ENCODE measurements at places on chromosomes 12 and 14.

DNA sequence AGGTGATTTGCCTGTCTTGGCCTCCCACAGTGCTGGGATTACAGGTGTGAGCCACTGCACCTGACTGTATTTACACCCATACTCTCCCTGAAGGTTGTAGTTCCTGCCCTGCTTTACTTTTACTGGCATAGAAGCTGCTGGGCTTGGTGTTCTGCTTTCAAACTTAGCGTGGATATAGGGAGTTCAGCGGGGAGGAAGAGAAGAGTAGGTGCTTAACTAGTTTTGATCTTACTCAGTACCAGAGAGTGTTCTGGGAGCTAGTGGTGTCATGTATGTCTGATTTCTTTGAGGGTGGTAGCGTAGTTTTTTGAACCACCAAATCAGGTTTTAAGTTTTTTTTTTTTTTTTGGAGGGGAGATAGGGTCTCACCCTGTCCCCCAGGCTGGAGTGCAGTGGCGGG, 13.8 kb downstream of the RCOR1 start:
- DNase-seq: no peak

- no peak for DNase-seq
Observed at GRCh38 chr14:105123981-105124765, 44.4 kb downstream of the JAG2 start.

DNA sequence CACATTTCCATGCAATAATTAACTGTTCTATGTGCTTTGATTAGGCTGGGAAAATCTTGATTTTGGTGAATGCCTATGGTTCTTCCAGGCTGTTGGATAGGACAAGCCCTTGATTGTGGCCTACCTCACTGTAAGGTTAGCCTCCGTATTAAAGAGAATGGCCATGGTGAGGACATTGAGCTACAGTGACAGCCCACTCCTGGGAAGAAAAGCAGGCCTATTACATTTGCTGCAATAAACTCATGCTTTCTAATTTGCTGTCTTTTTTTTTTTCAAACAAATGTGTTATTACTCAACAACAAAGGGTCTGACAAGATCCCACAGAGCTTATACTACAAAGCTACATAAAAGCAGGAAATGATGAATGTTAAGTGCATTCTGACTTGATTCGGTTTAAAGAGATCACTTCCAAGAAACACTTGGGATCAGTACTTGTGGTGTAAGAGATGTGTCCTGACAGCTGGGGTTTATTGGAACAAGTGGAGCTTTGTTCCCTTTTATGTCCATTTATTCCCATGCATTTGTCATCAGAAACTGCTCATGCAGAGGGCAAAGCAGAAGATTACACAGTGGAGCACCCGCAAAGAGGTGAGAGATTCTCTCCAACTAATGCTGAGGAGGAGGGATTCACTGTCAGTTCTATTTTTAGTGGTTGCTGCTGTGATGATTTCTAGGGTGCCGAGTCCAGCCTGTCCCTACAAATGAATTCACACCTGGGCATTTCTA, 29.1 kb upstream of the KCNK10 start:
- DNase-seq: peak; percentile 34

GRCh38 chr12:6326316-6327228, 15.3 kb downstream of the TNFRSF1A start:
- DNase-seq: peak; percentile 82

- DNase-seq: no peak
Observed at GRCh38 chr12:11075642-11076041, 13.5 kb upstream of the TAS2R46 start.

GRCh38 chr14:75804570-75805275, 143.7 kb downstream of the TTLL5 start:
- DNase-seq: no peak

DNA sequence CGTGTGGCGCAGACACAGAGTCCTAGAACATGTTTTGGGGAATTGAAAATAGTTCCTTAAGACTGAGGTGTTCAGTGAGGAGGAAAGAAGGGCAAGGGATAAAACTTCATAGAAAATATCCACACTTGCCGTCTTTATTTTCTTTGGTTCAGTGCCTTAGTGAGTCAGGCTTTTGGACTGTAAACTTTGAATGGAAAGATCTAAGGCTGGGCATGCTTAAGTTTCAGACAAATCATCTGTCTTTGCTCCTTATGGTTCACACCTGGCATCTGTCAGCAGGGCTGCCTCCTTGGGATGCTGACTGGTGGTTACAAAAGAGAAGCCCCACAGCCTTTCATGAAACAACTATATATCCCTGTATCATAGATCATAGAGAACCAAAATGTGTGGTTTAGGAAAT, 136.3 kb upstream of the PRICKLE1 start:
- DNase-seq: no peak

- no peak for DNase-seq
Observed at GRCh38 chr12:95195122-95195521, 22.1 kb downstream of the FGD6 start.

DNA sequence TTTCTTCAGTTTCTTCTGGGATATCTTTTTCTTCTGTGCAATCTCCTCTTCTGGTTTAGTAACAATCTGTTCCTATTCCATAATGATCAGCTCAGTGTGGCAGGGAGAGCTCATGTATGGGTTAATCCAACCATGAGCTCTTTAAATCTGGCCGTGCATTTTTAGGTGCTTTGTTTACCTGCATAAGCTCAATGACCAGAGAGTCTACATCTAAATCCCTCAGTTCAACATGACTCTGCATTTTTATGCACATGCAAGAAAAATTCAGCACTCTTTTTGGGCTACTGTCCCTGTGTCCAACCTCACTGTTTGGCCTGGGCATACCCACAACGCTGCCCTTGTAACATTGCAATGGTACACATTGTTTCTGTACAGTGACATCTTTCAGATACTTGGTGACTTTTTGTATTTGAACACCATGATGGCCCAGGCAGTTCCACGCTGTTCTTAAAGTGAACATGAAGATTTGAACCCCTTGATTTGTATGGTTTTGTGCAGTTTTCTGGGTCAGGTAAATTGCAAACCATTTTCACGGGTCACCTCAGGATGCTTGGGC, 243.3 kb upstream of the SRRM4 start:
- DNase-seq: no peak

DNA sequence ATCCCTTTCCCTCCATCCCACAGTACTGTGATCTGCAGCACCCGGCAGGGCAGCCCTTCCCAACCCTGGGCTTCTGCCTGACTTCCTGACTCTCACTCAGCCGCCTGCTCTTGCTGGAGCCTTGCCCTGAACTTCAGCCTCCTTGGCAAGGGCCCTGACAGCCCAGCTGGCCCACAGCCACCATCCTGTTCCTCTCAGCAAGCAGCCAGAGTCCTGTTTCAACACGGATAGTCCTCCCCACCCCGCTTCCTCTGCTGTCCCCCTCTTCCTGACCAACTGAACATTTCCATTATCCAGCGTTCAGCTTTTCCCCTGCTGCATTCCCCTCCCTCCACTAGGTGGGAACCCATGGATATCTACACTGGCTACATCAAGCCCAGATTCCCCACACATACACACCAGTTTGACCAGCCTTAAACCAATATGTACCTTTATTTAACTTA, 74.0 kb upstream of the MDM1 start:
- DNase-seq: peak; percentile 43

- no peak for DNase-seq
Observed at GRCh38 chr14:75752907-75753594, 92.0 kb downstream of the TTLL5 start.

DNA sequence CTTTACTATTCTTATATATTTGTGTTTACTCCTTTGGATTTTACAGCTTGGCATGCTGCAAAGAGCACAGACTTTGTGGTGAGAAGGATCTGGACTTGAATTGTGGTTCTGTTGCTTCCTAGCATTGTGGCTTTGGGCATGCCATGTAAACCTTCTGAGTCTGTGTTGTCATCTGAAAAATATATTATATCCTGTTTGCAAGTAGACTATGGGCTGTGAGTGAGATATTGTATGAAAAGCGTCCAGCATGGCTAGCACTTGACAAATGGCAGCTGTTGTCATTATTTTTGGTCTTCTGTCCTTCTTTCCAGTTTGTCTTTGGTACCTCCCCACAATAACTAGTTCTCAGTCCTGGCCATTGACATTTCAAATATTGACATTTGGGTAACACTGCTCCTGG, 61.8 kb upstream of the DACT1 start:
- DNase-seq: no peak

DNA sequence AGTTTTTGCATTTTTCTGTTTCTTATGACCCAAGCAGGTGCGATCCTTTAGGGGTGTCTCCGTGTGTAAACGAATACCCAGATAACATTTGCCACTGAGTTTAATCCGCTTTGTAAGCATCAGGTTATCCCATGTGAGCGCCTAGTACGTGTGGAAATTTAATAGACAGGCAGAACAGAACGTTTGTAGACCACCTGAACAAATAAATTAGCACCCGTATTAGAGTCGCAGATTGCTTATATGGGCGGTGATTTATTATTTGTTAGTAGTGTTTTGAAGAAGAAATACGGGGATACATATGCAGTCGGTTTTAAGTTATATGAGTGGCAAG, 325 bp downstream of the C12orf60 start:
- no peak for DNase-seq

- DNase-seq: no peak
Observed at GRCh38 chr12:12964255-12964654, 12.3 kb upstream of the GPRC5D start.

DNA sequence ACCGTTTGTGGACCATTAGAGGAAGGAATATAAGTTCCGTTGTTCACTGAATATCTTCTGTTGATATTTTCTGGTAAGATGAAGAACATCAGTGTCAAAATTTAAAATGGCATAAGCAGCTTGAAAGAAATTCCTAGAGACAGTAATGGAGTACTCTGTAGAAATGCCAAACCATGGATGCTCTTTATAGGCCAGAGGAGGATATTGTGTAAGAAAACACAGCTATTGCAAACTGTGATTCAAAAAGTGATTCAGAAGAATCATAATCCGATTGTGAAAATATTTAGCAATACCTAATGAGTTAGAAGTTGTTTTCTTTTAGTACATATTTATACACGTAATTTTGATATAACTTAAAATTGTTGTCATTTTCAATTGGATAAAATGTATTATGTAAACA, 102.8 kb downstream of the SLC16A7 start:
- peak; percentile 5 for DNase-seq

DNA sequence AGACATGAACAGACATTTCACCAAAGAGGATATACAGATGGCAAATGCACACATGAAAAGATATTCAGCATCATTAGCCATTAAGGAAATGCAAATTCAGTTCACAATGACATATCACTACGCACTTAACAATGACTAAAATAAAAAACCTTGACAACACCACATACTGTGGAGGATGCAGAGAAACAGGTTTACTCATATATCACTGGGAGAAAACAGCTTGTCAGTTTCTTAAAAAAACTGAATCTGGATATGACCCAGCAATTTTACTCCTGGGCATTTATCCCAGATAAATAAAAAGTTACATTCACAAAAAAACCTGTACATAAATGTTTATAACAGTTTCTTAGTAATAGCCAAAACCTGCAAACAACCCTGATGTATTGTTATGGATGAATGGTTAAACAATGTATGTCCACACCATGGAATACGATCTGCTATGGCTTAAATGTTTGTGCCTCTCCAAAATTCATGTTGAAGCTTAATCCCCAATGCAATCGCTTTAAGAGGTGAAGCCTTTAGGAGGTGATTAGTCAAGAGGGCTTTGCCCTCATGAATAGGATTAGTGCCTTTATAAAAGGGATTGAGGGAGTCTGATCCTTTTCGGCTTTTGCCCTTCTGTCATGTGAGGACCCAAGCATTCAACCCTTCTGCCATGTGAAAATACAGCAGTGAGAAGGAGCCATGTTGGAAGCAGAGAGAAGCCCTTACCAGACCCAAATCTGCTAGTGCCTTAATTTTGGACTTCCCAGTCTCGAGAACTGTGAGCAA, 36.0 kb upstream of the PPP4R3A start:
- DNase-seq: no peak

DNA sequence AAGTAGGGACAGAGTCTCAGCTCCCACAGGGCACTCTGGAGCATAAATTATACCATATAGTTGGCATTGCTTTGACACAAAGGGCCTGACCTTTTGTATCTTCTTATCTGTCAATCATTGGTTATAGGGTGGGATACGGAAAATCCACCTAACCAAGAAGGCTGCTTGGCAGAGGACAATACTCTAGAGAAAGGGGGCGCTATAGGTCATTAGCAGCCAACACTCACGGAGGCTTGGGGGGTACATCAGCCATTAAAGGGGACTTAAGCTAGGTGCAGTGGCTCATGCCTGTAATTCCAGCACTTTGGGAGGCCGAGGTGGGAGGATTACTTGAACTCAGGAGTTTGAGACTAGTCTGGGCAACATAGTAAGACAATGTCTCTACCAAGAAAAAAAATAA, 22.9 kb downstream of the SPTSSA start:
- DNase-seq: no peak

DNA sequence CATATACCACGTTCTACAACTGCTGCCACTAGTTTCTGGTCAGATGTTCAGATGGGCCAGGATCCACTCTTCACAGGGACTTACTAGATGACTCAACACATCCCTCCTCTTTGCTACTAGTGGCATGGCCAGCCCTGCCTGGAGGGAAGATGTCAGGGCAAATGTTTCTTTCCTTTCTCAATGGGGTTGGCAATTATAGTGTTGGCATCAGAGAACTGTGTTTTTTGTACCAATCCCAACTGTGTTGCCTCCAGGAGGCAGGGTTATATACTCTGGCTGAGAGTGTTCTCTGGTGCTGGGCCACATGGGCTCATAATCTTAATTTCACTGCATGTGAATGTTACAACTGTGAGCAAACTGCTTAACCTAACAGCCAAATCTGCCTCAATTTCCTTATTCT, 69.9 kb upstream of the AVPR1A start:
- DNase-seq: no peak

DNA sequence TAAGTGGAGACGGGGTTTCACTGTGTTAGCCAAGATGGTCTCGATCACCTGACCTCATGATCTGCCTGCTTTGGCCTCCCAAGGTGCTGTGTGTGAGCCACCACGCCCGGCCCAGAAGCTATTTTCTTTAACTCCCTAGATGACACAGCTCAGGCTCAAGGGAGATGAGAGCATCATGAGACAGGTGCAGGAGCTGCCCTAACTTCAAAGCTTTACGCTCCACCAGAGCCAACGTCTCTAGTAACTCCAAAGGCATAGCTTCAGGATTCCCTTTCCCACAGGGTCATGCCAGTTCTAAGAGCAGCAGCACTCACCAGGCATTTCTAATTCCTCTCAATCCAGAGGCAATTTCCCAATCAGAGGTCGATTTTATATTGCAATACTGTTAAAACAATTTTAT, 21.0 kb downstream of the NDUFA12 start:
- DNase-seq: no peak

DNA sequence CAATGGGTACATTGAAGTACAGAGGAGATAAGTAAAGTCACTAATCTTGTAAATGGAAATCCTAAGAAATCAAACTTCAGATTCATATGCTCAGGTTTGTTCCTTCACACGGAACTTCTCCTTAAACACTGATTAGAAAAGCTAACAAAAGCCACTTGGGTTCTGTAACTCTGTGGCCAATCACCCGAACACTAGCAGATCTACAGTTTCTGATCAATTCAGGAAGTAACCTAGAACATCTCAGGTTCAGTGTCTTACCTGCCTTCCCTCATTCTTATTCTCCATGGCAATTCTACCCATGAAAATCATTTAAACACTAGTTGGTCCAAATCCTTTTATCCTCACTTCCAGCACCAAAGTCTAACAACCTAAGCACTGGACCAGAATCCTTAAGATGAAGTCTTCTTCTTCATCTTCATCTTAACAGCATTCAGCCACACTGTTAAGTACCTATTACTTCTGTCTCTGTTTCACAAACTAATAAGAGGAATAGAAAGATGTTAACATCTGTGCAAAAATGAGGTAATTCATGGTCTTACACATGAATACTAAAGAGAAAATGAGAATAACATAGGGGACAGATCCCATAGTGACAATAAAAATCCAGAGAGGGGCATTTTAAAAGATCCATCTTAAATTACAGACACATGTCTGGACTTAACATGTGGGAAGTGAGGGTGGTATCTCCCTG, 184.5 kb downstream of the SSPN start:
- DNase-seq: no peak

GRCh38 chr14:64983439-64984310, 3.0 kb upstream of the FNTB start:
- DNase-seq: peak; percentile 75

All from A673 (cell line).